ENCODE measurements at places on chromosomes 11 and 22.

- no peak for DNase-seq
Observed at GRCh38 chr11:36041988-36042611, 98.2 kb downstream of the LDLRAD3 start.

DNA sequence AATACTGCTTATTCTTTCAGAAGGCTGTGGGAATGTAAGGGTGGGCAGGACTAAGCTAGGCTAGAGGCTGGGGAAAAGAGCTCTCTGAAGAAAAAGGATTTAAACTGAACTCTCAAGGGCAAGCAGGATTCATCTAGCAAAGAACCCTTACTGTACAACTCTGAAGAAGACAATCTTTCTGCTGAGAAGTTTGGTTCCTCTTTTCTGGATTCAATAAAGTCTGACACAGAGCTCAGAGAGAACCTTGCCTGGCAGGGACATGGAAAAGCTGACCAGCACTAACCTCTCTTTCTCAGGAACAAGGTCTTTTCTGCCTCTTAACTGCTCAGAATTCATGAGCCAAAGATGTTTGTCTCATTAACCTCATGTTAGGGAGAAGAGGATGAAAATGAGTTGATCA lies 388.4 kb upstream of the DDI1 start:
- no peak for DNase-seq

DNA sequence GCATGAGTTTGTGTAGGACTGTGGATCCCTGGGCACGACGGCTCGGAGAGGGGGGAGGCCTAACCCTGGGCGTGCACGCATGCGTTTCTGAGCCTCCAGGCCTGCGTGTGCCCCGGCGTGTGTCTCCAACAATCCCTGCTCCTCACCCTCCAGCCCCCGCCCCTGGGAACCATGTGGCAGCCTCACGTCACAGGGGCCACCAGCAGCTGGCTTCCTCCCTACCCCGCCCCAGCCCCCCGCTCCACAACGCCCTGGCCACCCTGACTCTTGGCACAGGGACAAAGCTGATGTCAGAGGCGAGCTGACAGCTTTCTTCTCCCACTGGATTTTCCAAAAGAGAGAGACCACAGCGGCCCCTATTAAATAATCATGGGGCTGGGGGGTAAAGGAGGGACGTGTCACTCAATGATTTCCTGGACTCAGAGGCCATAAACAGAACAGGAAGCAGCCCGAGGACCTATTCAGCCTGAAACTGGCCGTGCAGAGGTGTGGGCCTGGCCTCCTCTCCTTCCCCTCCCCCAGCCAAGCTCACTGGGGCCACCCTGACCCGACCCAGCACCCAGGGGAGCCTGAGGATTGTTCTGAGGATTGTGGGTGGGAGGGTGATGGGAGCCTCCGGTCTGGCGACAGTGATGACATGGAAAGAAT lies 6.8 kb upstream of the LIF start:
- DNase-seq = no peak

- no peak for DNase-seq
Observed at GRCh38 chr22:29093501-29094300, 20.9 kb downstream of the KREMEN1 start.

DNA sequence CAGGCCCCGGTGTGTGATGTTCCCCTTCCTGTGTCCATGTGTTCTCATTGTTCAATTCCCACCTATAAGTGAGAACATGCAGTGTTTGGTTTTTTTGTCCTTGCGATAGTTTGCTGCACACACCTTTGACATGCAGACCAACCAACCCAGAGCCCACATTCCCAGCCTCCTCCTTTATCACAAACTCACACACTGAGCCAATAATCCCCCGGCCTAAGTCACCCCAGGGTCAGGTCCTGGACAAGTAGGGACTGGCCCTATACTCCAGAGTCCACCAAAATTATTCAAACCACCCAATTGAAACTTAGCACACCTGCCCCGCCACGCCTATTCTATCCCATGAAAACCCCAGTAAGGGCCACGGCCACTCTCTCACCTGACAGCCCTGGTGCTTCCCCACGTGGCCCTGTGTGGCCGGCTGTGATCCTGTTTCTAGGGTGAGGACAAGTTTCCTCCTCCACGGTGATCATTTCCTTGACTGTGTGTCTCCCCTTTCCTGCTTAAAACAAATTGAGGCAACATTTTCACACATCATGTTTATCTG lies 83.1 kb upstream of the SLC22A12 start:
- DNase-seq = no peak
